GM03348 (cell line): ENCODE measurements at places on chromosomes 13 and 19.

DNA sequence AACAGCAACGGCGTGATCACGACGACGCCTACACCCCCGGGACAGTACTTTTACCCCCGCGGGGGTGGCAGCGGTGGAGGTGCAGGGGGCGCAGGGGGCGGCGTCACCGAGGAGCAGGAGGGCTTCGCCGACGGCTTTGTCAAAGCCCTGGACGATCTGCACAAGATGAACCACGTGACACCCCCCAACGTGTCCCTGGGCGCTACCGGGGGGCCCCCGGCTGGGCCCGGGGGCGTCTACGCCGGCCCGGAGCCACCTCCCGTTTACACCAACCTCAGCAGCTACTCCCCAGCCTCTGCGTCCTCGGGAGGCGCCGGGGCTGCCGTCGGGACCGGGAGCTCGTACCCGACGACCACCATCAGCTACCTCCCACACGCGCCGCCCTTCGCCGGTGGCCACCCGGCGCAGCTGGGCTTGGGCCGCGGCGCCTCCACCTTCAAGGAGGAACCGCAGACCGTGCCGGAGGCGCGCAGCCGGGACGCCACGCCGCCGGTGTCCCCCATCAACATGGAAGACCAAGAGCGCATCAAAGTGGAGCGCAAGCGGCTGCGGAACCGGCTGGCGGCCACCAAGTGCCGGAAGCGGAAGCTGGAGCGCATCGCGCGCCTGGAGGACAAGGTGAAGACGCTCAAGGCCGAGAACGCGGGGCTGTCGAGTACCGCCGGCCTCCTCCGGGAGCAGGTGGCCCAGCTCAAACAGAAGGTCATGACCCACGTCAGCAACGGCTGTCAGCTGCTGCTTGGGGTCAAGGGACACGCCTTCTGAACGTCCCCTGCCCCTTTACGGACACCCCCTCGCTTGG lies 966 bp downstream of the JUNB start:
- DNase-seq: peak; percentile 44

DNA sequence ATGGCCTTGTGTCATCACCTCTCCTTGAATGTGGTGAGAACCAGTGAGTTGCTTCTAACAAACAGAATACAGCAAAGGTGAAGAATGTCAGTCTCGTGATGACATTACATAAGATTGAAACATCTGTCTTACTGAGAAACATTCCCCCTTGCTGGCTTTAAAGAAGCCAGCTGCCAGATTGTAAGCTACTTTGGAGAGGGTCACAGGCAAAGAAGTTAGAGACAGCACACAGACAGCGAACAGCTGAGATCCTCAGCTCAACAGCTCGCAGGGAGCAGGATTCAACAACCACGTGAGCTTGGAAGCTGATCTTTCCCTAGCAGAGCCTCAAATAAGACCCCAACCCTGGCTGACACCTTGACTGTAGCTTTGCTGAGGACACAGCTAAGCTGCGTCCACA lies 367.9 kb downstream of the LIG4 start:
- no peak for DNase-seq

DNA sequence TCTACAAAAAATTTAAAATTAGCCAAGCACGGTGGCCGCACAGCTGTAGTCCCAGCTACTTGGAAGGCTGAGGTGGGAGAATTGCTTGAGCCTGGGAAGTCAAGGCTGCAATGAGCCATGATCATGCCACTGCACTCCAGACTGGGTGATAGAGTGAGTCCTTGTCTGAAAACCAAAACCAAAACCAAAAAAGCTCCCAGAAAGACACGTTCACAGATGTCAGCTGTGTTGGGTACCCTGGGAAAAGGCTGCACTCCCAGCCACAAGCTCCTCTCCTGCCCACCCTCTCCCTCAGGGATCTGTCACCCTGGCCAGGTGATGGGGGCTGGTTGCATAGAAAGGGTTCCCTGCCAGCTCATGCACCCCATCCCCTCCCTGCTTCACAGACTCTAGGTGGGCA lies 53.3 kb downstream of the RNF6 start:
- DNase-seq: no peak

GRCh38 chr13:53920916-53921315 lies 892.3 kb downstream of the OLFM4 start:
- DNase-seq: no peak

- no peak for DNase-seq
Observed at GRCh38 chr19:16360738-16361137, 36.1 kb downstream of the KLF2 start.

- peak; percentile 61 for DNase-seq
Observed at GRCh38 chr13:23986619-23987018, 89.3 kb upstream of the C1QTNF9B start.

DNA sequence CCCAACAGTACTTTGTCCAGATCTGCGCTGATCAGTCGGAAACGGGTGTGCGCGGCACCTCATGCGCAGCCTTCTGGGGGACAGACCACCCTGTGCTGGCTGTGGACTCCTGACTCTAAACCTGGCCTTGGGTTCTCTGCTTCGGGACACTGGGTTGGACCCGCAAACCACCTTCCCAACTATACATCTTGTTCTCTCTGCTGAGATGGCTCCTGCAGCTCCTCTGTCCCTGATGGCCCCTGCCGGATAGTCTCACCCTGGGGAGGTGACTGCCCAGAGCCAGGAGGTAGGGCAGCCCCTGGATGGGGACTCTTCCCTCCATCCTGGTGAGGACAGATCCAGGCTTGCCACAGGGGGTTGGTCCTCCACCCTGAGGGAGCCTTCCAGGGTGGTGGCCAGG lies 23.3 kb downstream of the RFX1 start:
- DNase-seq: no peak

- no peak for DNase-seq
Observed at GRCh38 chr13:52994051-52994450, 34.6 kb upstream of the OLFM4 start.

DNA sequence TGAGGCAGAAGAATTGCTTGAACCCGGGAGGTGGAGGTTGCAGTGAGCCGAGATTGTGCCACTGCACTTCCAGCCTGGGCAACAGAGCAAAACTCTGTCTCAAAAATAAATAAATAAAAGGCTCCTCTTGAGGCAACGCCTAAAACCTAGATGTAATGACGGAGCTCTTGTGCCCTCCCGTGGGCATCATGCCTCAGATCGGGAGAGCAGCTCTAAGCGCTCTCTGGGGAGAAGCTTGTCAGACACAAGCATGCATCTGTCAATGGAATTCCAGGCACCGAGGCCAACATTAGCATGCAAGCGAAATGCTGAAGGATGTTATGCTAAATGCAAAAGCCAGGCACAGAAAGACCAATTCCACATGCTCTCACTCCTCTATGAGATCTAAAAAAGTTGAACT lies 45.6 kb upstream of the MRI1 start:
- peak; percentile 82 for DNase-seq

GRCh38 chr19:46902402-46902766 lies 41.6 kb downstream of the ARHGAP35 start:
- no peak for DNase-seq
